Breast epithelium (tissue), 4 donors: ENCODE measurements at places on chromosomes 12 and 14.

GRCh38 chr14:92486881-92487280, 26.7 kb upstream of the RIN3 start:
- DNase-seq, result no peak

- no peak for DNase-seq
Measured at GRCh38 chr14:20350860-20351259, 7.4 kb downstream of the PARP2 start.

DNA sequence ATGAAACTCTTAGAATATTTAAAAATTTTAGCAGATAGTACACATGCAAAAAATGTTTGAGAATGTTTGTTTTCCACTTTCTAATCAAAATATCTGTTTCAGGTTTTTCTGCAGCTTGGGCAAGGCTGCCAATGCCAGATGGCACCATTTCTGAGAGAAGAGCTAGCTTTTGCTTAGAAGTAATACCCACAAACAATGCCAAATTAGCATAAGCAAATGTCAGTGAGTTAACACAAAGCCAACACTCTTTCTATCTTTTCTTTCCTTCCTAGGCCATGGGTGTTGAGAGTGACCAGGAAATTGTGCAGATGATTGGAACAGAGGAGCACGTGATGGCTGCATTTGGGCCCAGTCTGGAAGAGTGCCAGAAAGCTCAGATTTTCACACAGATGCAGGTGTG, 35.2 kb downstream of the POLR3B start:
- no peak for DNase-seq

DNA sequence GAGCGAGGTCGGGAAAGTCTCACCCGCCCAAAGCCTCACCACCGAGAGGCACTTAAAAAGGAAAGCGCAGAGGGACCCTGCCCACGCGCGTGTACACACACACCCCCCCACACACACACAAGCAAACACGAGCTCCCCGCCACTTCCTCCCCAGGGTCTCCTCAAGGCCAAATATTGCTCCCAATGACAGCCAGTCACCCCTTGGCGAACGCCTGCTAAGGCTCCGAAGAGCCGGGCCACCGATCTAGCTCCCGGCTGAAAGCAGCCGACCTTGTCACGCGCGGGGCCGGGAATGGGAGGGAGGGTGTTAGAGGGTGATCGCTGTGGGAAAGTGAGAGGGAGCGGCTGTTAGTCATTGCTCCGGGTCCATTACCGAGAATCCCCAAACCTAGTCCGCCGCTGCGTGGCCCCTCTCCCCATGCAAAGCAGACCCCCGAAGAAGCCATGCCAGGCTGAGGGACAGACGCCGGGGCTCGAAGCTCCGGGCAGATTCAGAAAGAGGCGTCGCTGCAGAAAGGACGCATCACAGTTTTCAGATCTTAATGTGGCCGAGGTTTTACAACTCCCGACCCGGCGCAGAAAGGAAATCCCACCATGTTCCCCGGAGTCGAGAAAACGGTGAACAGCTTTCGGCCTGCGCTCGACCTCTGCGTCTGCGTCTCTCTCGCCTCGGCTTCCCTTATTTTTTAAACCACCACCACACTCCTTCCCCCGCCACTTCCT, 2.6 kb downstream of the BMP4 start:
- no peak for DNase-seq

DNA sequence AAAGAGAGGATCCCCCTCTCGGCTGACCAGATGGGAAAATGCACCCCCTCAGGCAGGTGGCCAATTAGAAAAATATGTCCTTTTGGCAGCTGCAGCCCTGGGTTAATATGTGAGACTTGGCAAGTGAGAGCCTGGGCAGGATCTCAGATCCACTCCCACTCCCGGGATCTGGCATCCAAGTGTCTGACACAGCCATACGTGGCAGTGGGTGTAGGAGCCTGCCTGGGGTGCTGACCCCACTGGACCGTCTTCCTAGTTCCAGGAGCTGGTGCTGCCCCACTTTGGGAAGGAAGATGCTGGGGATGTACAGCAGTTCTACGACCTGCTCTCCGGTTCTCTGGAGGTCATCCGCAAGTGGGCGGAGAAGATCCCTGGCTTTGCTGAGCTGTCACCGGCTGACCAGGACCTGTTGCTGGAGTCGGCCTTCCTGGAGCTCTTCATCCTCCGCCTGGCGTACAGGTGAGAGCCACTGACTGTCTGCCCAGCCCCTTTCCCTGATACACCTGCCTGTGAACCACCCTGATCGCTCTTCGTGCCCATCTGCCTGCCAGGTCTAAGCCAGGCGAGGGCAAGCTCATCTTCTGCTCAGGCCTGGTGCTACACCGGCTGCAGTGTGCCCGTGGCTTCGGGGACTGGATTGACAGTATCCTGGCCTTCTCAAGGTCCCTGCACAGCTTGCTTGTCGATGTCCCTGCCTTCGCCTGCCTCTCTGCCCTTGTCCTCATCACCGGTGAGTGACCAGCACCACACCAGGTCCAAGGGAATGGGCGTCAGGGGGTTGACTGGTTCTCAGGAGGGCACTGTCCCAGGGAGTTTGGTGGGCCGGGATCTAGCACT, 5.8 kb downstream of the NR4A1 start:
- no peak for DNase-seq

DNA sequence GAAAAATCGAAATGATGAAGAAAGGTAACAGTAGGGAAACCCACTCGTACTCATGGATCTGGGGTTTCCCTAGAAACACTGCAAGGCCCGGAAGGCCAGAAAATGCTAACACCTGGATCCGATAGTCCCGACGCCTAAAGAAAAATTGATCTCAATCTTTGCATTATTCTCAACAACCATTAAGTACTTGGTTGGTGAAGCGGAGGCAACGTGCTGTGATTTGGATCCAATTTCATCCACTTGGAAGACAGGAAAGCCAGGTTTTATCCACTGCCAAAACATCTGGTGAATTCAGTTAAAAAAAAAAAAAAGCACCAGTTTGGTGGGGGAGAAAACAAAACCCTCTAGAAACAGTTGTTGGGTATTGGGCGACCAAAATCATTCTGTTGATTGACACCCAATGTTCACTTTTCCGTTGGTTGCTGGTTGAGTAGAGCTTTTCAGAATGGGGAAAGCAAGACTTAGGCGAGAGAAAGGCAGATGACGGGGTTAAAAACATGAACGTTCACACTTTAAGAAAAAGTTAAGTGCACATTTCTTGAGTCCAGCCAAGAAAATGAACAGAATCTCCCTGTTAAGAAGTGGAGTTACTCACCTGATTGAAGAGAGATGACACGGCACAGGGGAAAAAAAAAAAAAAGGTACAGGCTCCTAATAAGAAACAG, 41.9 kb upstream of the MED13L start:
- no peak for DNase-seq

GRCh38 chr14:54568821-54569595, 2.1 kb downstream of the SAMD4A start:
- no peak for DNase-seq

DNA sequence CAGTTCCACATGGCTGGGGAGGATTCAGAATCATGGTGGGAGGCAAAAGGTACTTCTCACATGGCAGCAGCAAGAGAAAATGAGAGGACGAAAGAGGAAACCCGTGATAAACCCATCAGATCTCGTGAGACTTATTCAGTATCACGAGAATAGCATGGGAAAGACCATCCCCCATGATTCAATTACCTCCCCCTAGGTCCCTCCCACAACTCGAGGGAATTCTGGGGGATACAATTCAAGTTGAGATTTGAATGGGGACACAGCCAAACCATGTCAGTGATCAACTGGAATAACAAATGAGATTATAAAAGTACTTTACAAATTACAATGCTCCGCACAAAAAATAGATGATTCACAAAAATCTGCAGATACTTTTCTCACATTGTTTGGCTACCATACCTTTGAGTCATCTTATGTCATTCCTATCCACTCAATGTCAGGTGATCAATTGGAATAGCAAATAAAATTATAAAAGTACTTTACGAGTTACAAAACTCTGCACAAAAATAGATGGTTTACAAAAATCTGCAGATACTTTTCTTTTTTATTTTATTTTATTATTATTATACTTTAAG, 338.9 kb downstream of the C12orf50 start:
- no peak for DNase-seq

DNA sequence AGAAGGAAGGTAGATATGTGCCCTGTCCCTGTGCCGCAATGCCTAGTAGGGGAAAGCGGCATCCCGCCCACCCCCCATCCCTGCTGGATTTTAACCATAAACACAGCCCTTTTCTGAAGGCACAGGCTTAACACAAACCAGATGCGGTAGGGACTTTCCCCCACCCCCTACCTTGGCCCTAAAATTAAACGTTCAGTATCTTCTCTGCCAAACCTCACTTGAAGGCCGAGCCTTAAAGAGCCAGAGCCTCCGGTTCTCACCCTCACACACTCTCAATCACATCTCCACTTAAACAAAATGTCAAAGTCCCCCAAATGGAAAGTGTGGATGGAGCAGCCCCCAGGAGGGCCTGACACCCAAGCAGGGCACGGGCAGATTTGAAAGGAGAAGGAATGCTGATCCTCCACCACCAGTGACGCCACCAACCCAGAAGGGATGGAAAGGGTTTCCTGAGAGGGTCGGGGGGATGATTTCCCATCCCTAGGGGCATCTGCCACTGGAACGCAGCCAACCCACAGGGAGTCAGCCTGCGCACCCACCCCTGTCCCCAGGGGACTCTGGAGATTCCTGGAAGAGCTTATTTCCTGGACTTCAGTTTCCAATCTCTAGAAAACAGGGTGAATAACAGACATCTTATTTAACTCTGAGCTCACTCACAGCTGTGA, 26.4 kb downstream of the ACTN1 start:
- DNase-seq, result no peak

GRCh38 chr14:65010211-65010931, 23.7 kb downstream of the FNTB start:
- no peak for DNase-seq

- no peak for DNase-seq
Measured at GRCh38 chr14:35140718-35141581, 18.6 kb downstream of the PRORP start.

DNA sequence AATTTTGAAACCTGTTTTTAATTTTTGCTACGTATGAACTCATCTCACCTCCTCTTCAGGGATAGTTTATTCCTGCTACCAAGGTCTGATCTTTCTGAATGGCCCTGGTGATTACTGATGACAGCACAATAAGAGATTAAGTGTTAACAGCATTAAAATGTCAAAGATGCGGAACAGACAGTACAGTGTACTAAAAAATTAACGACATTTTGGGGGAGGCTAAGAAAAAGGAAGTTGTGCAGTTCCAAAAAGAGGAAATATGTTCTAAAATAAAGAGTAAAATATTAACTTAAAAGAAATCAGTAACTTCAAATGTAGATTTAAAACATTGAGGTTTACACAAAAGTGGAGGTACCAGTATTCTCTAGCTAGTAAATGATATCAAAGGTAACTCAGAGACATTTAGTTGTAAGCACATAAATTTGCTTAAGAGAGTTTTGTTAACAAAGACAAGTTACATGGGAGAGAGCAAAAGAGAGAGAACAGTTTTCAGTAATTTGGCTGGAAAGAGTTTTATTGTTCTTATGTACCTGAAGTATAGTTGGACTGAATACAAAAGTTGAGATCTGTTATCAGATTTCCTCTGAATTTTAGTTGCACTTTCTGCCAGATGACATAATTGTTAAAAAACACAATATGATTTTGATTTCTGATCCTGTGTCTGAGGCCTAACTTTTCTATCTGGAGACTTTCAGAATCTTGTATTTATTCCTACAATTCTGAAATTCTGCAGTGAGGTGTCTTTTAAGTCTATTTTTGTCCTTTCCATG, 4.2 kb upstream of the CLECL1 start:
- DNase-seq, result no peak

DNA sequence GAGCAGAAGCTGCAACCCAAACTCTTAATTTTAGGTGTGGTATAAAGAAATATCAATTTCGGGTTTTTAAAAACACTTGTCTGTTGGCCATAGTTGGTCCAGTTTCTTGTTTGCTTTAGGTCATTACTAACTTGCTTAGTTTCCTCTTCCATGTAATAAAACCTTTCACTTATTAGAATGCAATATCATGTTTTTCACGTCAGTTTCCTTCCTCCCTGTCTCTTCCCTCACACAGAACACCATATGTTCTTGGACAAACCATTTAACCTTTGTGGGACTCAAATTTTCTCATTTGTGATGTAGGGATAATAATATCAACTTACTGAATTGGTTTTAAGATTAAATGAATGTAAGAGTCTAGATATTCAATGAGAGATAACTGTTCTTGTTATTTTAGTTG, 22.9 kb downstream of the PMCH start:
- no peak for DNase-seq

- DNase-seq, result no peak
Measured at GRCh38 chr12:2583091-2583497, 211.7 kb upstream of the FKBP4 start.

GRCh38 chr14:59313144-59313651, 124.7 kb downstream of the DAAM1 start:
- no peak for DNase-seq

- no peak for DNase-seq
Measured at GRCh38 chr12:11728154-11728755, 78.8 kb downstream of the ETV6 start.

GRCh38 chr12:21509768-21510167, 8.2 kb downstream of the GOLT1B start:
- DNase-seq, result no peak

DNA sequence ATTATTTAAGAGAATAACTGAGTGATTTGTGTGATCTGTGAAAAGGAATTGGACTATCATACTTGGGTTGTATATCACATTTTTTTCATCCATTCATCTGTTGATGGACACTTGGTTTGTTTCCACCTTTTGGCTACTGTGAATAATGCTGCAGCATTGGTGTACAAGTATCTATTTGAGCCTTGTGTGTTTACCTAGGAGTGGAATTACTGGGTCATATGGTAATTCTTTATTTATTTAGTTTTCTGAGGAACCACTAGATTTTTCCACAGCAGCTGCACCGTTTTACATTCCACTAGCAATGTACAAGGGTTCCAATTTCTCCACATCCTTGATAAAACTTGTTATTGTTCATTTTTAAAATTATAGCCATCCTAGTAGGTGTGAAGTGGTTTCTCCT, 56.1 kb downstream of the APAF1 start:
- DNase-seq, result no peak

DNA sequence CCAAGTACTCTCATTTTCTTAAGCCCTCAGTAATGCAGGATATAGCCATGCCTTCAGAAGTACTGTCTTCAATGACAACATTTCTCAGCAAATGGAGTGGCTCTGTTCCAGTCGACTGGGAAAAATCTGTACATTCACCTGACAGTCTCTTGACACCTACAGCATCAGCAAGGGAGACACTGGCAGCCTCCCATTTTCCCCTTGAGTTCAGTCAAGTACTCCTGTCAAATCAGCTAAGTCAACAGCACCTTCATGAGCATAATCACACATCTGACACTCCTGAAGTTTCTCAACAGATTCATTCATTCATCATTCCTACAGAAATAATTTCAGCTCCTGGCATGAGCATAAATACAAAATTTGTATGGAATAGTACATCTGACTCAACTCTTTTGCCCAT, 46.1 kb downstream of the INTS13 start:
- no peak for DNase-seq
